Activated T-cell treated with anti-CD3 and anti-CD28 coated beads for 48 hours (primary cell): ENCODE measurements at places on chromosomes 3 and 15.

DNA sequence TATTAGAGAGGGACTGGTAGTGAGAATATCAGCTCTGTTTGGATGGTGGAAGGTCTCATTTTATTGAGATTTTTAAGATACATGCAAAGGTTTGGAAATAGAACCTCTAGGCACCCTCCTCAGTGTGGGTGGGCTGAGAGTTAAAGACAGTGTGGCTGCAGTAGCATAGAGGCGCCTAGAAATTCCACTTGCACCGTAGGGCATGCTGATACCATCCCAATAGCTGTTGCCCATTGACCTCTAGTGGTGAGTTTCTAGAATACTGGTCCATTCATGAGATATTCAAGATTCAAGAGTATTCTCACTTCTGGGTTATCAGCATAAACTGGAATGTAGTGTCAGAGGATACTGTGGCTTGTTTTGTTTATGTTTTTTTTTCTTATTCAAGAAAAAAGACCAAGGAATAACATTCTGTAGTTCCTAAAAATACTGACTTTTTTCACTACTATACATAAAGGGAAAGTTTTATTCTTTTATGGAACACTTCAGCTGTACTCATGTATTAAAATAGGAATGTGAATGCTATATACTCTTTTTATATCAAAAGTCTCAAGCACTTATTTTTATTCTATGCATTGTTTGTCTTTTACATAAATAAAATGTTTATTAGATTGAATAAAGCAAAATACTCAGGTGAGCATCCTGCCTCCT, 87.2 kb downstream of the TGFBR2 start:
- DNase-seq = no peak

GRCh38 chr3:114033721-114034120, 22.6 kb downstream of the CCDC191 start:
- DNase-seq = no peak

GRCh38 chr3:8097690-8098089, 403.9 kb upstream of the LMCD1 start:
- DNase-seq = no peak

DNA sequence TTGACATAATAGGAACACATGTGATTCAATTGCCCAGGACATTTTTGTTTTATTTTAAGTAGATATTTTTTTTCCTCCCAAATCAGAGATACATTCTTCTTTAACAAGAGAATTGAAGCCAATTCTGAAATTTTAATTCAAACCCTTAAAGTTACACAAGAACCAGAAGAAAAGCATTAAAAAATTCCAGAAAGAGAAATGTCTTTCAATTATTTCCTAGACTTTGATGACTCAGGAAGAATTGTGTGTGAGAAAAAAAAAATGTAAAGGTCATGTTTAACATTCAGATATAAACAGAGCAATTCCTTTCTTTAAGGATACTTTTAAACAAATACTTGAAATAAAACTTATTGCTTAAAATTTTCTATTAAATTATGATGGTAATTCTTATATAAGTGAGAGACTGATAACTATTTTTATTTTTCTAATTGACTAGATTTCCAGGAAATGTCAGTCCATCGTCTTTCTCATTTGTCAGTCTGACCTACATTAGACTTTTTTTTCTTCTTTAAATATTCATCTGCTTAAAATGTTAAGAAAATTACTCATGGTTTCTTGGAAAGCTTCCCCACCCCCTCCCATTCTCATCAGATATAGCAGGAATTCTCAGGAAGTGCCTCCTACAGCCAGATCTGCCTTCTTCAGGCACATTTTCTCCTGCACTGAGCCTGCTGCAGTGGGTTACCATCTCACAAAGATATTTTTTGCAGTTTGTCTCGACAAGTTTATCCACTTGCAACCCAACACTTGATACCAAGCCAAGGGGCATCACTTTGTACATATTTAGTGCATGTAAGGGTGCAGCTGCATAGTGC, 261.8 kb upstream of the CBLB start:
- no peak for DNase-seq

- peak; percentile 51 for DNase-seq
Measured at GRCh38 chr15:77418966-77419835, 703 bp downstream of the PEAK1 start.

DNA sequence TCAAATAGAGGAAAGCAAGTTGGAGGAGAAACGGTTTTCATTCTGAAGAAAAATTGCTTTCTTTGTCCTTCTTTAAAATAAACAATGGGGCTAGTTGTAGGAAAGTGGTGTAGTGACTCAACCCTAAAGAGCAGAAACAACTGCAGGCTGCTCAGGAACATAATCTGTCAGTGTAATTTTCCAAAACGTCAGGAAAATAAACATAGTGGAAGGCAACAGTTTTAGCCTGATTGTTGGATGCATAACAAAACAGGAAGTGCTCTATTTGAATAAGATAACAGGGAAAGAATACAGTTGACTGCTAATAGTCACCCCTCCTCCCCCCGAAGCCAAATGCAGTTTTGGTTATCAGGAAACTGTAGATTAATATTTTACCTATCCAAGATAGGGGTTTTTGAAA, 167.6 kb downstream of the ECT2 start:
- DNase-seq = no peak

GRCh38 chr3:115549071-115549470, 74.2 kb upstream of the GAP43 start:
- DNase-seq = no peak

- DNase-seq = no peak
Measured at GRCh38 chr15:48437178-48437577, 105.9 kb downstream of the DUT start.

DNA sequence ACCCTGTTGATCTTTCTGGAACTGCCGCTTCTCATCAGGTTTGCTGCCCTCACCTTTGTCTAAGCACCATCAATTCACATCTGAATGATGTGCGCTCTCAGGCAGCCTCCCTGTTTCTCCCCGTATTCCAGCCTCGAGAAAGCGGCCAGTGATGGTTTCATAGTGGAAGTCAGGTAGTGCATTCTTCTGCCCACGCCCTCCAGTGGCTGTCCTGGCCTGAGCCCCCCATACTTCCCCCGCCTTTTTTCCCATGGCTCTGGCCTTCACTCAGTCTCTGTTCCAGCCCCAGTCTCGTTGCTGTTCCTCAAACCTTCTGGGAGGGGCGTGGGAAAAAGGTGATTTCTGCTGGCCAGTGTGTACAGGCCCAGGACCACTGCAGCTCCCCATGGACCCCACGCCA, 101.3 kb downstream of the ASB7 start:
- DNase-seq = no peak

DNA sequence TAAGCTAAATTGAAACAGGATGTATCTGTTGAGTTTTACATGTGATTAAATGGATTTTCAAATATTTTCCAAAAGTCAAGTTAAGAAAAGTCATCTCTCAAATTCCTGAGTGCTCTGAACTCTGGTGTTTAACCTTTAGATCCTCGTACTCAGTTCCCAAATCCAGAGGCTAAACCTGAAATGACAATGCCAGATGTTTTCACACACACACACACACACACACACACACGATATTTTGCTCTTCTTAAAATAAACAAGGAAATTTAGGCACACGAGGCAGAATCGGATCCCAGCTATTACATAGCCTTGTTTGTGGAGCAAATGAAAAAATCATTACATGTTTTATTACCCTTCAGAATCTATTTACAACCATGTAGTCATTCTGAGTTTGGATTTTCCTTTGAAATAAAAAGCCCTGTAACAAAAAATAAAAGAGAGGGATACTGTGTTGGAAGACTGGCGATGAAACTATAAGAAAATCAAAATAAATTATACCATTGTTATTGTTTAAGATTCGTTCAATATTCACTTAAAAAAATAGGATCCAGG, 20.6 kb upstream of the UBE2E1 start:
- DNase-seq = no peak

- no peak for DNase-seq
Measured at GRCh38 chr3:111081008-111081545, 9.5 kb downstream of the NECTIN3 start.

GRCh38 chr3:132354916-132355702, 37.9 kb downstream of the ACP3 start:
- DNase-seq = no peak

DNA sequence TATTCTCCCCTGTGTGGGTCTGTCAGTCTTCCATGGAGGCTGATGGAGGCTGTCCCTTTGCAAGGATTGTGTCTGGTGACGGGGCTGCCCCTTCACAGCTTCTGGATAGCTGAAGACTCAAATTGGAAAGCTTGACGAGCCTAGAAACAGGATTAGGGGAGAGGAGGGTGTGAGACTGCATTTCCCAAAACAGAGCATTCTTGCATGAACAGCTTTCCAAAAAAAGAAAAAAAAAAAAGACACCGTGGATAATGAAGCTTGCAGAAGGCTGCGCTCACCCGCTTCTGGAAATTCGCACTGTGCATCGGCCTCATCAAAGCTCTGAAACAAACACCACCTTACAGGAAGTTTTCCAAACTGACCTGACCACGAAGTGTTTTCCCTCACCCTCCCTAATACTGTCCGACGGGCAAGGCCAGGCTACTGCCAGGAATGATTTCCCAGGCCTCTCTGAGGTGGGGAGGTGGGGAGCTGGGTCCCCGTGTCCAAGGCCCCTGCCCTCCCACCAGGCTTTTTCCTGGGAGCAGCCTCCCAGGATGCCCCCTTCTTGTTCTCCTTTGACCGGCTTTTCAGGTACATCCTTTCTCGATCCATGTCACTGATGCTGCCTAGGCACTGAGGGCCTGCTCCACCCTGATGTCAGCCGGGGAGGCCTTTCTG, 24.9 kb upstream of the MUC4 start:
- DNase-seq = no peak

DNA sequence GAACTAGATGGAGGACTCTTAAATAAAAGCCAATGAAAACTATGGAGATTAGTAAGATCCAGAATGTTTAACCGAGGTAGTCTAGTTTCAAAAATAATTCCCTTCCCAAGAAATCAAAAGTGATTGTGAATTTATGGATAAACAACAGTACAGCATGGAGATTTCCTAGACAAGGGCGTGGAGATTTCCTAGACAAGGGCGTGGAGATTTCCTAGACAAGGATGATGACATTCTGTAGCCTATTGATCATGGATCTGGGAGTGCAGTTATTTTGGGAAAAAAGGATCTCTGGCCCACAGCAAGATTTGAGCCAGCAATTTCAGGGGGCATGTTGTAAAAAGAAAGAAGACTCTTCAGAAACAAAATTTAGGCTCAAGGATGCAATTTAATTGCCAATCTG, 175.3 kb downstream of the RAP2B start:
- DNase-seq = no peak

GRCh38 chr3:40088527-40089170, 220.9 kb upstream of the EIF1B start:
- DNase-seq = no peak

- DNase-seq = no peak
Measured at GRCh38 chr3:189353318-189353965, 181.7 kb downstream of the TPRG1 start.

GRCh38 chr3:123084192-123084591, 17.4 kb downstream of the PDIA5 start:
- DNase-seq = no peak

DNA sequence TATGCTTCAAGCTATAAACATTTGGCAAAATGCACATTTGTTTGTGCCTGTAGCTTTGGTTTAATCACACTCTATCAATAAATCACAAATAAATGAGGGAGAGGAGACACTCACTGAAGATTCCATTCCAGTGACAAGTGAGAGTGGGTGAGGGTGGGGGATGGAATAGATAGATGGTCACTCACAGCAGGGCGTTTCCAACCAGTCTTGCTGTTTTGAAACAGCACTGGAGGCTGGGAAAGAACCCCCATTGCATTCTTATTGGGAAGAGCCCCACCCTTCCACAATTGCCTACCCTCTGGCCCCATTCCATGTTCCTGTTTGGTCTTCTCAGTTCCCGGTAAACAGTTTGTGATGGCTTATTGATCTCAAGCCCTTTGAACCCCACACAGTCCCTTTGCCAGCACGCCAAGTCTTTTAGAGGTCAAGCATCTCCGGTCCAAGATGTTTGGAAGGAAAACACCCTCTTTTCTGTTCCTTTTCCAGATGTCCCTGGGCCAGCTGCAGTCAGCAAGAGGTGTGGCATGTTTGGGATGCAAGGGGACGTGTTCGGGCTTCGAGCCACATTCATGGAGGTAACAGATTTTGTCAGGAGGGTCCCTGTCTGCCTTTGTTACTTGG, 30.7 kb downstream of the LMCD1 start:
- DNase-seq = no peak

DNA sequence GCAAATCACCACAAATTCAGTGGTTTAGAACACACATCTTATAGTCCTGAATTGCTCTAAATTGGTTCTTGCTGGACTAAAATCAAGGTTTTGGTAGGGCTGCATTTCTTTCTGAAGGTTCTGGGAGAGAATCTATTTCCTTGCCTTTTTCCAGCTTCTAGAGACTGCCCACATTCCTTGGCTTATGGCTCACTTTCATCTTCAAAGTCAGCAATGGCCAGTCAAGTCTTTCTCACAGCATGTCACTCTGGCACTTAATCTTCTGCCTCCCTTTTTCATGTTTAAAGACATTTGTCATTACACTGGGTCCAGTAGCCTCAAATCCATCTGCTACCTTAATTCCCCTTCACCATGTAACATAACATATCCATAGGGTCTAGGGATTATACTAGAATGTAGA, 149.0 kb downstream of the NEK10 start:
- no peak for DNase-seq
